CD4-positive, alpha-beta T cell treated with Interleukin-21 for 1 hour (primary cell): ENCODE measurements at places on chromosomes 6 and 20.
A peak's percentile ranks its signal among the peaks of the same experiment; 100 is the strongest.

DNA sequence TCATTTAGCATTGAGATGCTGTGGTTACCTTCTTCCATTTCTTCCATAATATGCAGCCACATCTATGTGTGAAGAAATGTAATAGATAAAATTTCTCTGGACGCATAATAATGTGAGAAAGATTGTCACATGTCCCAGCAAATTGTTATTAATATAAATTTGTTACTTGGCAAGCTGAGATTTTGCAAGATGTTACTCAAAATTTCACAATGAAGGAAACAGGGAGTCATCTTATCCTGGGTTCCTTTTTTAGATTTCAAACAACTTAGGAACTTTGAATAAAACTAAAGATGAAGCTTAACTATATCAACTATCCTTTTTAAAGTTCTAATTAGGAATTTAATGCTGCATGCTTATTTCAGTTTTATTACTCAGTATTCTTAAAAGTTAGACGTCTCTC, 3.6 kb downstream of the ESR1 start:
- no peak for DNase-seq

DNA sequence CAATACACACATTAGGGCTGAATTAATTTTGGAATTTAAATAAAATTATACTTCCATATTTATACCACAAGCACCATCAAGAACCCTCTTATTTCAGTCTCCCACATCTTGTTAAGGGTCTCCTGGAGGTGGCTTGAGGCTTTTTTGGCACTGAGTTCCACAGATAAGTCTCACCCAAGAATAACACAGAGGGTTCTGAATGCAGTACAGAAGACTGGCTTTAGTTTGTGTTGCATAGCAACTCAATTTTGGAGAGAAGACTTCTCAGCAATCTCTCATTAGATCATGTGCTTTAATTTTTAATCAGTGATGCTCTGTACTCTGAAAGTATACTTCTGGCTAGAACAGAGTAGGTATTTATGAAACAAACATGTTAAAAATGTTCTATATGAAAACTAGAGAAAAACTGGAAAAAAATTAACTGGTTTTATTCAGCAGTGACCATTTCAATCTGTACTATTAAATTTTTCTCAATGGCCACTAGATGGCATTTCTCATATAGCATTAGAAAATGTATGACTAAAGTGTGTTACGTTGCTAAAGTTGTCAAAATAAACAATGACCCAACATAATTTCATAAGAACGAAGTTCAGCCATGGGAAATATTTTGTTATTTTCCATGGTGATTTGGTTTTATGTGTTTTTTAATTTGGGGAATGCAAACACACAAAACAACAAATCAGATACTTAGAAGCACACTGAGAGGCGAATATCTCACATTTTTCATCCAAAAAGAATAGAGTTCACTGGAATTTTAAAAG, 32.7 kb upstream of the MAP7 start:
- peak; percentile 19 for DNase-seq

- no peak for DNase-seq
These were observed 369 bp upstream of the NSFL1C start for GRCh38 chr20:1467082-1467354.

- DNase-seq = no peak
These were observed 38.7 kb upstream of the ZBP1 start for GRCh38 chr20:57658833-57659516.

DNA sequence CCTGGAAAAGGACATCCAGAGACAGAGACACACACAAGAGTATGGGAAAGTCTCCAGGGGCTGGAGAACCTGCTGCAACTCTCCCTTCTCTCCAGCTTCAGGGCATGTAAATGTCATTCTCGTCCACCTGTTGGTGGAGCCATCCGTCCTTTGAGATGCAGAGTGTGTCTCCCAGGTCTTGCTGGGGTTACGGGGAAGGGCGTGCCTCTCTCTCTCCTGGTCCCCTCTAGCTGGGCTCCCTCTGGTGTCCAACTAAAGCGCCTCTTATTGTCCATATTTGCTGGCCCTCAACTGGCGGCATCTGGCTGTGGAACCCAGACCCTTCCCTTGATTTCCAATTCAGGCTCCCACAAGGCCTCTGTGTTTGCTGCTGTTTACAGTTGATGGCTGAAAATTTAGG, 244.1 kb downstream of the BMP7 start:
- DNase-seq = no peak

DNA sequence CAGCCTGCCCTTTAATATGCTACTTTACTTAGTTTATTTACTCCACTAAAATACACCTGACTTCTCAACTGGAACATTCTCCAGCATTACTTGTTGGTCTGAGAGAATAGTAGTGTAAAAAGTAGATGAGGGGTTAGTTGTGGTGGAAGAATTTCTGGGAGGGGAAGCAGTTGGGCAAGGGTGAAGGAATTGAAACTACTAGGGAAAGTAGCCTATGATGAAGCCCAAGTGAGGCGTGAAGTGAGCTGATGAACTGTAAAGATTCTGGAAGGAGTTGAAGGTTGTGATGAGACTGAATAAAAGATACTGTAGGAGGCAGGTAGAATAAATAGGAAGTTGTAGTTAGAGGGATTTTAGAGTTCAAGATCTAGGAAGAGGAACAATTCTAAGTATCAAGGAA, 72.5 kb downstream of the ITCH start:
- DNase-seq = no peak

DNA sequence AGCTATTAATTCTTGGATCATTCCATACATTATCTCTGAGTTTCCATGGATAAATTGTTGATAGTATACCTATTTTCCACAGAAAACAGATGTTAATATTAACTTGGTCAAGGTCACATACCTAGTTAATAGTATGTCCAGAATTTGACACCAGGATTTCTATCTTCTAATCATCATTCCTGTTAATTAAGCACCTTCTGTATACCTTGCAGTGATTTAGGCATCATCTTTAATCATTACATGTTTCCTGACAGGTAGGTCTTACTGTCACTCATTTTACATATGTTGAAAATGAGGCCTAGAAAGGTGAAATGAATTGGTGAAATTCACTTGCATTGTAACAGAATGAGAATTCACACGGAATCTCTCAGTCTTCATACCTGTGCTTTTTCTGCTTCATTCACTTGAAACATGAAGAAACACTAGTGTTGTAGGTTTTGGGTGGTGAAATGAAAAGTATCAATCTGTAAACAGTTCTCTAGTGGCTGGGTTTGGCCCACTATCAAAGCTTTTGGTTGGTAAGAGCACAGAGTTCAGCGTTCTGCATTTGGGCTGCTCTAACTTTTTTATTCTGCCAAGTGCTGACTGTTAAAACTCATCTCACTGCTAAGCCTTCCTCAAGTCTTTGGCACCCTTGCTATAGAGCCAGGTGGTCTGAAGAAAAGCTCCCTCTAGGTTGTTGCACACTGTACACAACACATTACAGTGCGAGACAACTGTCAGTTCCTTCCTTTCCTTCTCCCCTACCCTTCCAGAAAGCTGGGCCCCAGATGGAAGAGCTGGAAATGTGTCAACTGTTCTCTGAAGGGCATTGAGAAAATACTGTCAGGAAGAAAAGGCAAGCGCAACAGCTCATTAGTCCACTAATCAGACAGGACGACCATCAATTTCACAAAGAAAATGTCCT, 57.8 kb upstream of the C20orf144 start:
- no peak for DNase-seq

DNA sequence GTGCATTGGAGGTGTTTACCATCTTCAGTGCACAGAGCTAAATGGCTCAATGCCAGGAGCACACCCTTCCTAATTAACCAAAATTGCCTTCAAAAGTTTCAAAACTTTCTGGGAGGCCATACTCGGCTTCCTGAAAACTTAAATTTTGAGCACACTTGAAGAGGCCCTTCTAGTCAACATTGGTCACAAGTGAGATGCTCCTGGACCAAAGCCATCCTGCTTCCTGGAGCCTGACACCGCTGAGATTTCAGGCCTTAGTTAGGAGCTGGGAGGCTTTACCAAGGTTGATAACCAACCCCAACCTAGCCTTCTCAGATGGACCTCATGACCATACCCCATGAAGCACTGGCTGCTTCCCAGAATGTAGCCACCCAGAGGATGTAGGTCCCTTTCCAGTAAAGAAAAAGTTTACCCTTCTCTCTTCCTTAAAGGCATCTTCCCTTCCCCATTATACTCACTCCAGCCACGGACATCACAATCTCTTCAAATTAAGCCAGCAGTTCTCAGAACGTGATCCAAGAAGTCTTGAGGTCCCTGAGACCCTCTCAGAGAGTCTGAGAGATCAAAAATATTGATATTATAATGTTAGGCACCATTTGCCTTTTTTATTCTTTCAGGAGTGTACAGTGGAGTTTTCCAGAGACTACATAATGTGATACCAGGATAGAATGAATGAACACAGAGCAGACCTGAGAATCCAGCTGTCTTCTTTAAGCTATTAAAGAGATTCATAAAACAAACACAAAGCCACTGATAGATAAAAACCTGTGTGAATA, 32.8 kb upstream of the SPTLC3 start:
- no peak for DNase-seq

DNA sequence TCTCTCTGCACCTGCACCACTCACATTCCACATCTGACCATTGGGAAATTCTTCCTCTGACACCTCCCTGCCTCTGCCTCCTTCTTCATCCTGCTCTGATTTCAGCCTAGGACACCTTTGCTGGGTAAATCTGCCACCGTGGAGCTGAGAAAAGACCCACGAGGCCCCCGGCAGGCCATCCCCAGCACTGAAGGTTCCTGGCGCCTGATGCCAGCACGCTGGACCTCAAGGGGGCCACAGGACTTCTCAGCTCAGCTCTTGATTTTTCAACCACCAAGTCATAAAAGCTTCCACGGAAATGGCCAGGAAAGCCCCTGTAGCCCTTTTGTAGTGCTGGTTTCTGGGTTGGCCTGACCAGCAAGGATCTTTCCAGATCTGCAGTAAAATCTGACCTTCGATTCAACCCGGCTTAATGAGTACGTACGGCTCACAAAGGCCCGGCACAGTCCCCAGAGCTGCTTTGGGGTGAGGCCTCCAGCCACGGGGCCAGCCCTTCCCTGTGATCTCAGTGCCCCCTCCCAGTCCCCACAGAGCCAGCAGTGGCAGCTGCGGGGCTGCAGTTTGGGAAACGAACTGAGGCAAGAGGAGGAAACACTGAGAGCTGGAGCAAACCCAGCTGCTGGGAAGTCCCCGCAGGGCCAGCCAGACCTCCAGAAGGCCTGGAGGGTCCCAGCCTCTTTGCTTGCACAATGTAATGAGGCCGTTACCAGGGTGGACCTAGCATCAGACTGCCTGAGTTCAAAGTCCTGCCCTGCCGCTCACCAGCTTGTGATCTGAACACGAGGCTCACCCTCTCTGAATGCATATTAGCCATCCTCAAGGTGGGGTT, 157.5 kb downstream of the BMP7 start:
- DNase-seq = no peak
